ENCODE measurements at places on chromosomes 7 and 10.

DNA sequence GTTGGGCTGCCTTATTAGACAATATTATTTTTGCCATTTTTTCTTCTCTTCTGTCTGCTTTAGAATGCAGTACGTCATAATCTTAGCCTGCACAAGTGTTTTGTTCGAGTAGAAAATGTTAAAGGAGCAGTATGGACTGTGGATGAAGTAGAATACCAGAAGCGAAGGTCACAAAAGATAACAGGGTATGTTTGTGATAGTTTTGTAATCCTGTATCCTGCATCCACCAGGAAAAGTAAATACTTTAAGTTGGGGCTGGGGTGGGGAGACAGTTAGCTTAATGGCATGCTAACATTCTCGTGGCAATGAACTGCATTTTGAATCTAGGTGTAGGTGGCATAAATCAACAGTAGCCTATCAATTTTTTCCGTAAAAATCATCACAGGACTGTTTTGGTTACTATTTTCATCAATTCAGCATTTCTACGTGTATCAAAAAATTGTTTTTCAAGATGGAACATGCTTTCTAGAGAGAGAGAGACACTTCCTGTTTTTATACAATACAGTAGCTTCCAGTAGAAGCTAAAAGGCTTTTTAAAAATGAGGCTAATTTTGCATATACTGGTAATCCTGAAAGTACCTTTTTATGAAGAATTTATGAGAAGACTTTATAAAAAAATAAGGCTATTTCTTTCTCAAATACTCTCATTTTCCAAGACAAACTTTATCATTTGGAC, 247.5 kb downstream of the FOXP2 start:
- no peak for DNase-seq

DNA sequence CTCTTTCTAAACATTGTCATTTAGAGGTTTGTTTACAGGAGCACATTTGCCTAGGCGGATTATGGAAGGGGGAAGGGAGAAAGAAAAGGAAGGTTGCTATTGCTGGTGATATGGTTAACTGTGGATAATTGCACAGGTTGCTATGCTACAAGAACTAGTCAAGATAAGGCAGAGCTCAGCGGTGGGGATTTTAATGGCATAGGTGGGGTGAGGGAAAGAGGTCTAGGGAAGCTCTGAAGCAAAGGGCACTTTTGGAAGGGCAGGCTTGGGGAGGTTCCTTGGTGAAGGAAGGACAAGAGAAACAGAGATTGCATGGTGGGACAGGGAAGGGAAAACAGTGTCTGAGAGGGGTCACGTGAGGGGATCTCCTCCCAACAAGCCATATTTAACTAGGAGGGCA, 19.5 kb downstream of the HYAL4 start:
- DNase-seq = no peak

DNA sequence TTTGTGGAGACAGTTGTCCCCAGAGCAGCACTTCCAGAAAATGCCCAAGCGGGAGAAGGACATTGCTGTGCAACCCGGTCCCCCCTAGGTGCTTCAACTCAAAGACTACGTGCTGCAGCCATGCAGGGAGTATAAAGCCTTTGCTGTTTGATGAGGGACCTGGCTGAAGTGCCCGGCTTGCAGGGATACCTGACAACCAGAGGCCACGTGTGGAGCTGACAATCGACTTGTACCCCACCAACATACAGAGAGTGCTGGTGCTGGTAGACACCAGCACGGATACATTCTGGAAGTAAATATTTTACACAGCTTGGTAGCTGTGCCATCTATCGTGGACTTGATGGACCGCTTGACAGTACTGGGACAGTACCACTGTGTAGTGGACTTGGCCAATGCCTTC, 240.6 kb downstream of the CACNA2D1 start:
- DNase-seq = no peak

DNA sequence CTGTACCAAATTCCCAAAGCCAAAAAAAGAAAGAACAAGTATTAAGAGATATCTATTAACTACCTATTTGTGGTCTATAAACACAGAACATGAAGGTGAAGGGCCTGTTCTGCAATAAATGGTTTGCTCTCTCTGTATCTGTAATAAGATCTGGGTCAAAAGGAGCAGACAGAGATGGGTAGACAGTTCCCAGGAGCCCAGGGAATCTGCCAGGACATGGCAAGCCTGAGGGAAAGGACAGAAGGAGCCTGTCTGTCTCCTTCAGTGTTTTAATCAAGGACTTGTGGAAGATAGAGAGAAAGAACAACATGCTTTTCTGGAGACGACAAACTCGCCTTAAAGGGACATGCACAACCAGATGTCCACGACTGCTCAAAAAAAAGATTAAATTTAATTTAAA, 165.7 kb downstream of the ELMO1 start:
- no peak for DNase-seq

- DNase-seq = no peak
Observed at GRCh38 chr7:42883950-42884349, 27.9 kb downstream of the C7orf25 start.

GRCh38 chr10:94630017-94630688, 53.4 kb upstream of the CYP2C18 start:
- DNase-seq = no peak

Measured in stimulated activated CD4-positive, alpha-beta T cell treated with anti-CD3 and anti-CD28 coated beads, TNF-alpha, amount 100 ng/mL, for 1 hour (primary cell).